Stimulated activated CD8-positive, alpha-beta memory T cell treated with anti-CD3 and anti-CD28 coated beads, Interleukin-4, amount 100 ng/mL, for 1 hour (primary cell): ENCODE measurements at places on chromosomes 5 and 9.

DNA sequence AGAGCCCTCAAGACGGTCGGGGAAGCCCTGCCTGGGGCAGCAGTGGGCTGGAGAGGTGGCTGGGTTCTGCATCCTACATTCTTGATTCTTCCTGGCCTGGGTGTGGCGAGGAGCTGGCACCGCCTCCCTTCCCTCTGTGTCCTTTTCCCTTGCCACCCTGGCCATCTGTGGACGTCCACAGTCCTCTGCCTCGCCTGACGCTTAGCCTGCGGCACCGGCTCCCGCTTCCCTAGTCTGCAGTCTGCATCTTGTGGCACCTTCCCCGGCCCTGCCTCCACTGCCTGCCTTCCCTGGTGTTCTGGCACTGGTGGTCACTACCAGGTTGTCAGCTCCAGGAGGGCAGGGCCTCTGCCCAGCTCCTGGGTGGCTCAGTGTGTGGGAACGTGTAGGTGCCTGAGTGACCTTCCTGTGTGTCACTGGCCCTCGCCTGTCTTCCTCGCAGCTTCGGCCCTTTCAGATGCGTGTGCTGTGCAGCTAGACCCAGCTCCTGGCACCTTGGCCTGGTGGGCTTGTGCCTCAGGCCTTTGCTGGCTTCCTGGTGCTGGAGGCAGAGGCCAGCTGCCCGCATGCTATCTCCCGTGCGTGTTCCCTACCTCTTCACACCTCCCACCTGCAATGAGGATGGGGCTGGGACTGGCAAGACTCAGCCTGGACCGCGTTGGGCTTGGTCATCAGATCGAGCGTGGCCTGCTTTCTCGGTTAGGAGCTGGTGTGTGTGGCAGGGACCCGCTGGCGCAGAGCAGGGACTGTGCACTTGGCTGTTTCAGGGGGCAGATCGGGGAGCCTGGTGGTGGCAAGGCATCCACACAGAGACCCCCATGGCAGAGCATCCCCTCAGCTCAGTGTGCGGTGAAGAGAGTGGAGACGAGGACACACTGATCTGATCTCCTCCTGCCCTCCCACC is 20.9 kb downstream of the TRAF2 start:
- DNase-seq: no peak

GRCh38 chr5:73454379-73455036 is 5.9 kb upstream of the FOXD1 start:
- DNase-seq: no peak

DNA sequence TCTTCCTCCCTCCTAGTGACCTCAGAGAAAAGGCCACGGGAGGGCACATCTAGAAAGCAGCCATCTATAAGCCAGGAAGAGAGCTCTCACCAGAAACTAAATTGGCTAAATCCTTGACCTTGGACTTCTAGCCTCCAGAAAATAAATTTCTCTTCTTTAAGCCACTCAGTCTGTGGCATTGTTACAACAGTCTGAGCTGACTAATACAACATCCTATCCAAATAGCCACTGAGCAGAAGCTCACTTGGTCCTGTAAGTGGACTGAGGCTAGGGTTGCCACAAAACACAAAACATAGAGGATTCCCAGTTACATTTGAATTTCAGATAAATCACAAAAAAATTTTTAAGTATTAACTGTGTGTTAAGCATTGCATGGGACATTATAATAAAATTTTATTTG is 383.4 kb downstream of the MLLT3 start:
- no peak for DNase-seq

DNA sequence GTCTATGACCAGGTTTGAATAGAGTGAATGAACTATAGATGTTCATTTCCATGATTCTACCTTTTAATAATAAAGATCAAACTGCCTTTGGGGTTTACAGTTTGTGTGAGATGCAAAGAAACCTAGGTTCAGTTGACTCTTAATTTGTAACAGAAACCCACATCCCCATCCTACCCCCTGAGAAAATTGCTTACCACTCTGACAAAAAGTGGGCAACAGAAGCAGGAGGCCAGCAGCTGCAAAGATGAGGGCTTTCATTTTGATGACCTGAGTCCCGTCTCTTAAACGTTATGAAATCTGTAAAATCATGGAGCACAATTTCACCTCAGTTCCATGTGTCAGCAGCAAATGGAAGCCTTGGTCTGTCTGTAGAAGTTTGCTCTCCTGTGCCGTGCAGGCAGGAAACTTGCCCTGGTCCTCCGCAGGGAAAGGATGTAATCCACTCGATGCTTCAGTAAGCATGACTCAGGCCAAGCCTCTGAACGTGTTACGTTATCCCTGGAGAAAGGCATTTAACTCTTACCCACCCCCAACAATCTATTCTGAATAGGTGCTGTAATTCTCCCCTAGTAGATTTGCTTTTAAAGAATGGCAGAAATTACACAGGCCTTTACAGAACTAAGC is at the start of gene F2RL2:
Gene F2RL2 (minus strand): TSS at position 431 of the 624 bp plus-strand sequence. CDS start 173 bp downstream, at position 258.
- DNase-seq: no peak

- DNase-seq: no peak
Observed at GRCh38 chr9:129580211-129580915, 40.5 kb downstream of the C9orf50 start.

DNA sequence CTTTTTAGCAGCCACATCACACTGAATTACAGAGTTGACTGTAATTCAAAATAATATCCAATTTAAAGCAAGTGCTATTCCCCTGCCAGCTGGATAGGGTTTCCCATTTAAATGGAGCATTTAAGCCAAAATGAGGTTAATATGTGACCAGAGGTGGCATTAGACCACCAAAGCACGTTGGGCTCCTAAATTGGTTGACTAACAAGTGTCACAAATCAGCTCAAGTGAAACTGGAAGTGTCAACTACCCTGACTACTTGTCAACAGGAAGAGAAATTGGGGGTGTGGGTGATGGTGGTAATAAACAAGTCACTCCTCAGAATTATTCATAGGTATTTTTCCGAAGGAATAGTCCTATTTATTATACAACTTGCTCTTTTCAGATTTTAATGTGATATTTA is 609.6 kb upstream of the TLE4 start:
- no peak for DNase-seq

DNA sequence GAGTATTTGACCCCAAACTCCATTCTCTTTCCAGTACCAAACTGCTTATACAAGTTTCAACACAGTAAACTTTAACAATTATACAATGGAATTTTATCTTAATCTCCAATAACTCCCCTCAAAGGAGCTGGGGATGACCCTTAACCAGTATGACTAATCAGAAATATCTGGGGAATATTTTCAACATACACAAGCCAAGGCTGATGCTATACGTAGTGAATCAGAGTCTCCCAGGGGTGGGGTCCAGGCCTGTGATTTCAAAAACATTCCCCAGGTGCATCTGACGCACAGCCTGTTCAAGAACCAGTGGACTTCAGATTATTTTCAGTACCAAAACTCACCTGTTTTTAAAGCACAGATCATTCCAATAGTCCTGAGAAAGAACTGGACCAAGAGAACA is 11.8 kb upstream of the SEMA5A start:
- DNase-seq: no peak

- no peak for DNase-seq
Observed at GRCh38 chr5:12413585-12413984, 509.3 kb upstream of the CTNND2 start.

DNA sequence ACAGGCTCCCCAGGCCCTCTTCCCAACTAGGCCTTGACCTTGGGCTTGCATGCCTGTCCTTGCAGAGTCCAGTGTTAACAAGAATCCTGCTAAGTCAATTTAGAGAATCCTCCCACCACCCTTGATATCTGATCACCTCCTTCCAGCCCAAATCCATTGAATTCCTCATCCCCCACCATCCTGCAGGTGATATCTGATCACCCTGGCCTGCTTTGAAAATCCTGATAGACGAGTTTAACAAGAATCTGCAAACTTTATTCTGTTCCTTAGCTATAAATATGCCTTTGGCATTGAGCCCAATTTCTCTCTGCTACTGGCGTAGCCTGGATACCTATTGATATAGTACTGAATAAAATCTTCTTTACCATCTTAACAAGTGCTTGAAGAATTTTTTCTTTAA is 125.5 kb downstream of the DIRAS2 start:
- DNase-seq: no peak

DNA sequence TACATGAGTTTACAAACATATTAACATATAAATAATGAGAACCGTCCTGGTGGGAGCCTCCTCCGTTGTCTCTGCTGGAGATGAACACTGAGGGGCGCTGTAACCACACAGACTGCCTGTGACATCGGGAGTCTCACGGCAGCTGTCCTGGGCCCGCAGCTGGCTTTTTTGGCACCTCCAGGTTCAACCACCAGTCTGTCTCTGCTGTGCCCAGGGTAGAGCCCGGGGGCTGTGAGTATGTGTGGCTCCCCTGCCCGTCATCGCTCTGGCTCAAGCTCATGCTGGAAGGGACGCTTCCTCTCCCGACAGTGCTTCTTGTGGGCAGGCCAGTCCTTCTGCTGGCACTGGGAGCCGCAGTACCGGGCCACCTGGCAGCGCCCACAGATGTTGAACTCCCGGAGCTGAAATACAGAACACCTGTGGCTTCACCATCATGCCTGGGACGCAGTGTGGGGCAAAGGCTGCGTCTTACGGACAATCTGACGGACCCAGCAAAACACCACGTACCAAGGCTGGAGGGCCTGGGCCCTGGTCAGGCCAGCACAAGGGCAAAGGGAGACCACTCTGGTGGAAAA is 3.6 kb upstream of the DPH7 start:
- DNase-seq: no peak

DNA sequence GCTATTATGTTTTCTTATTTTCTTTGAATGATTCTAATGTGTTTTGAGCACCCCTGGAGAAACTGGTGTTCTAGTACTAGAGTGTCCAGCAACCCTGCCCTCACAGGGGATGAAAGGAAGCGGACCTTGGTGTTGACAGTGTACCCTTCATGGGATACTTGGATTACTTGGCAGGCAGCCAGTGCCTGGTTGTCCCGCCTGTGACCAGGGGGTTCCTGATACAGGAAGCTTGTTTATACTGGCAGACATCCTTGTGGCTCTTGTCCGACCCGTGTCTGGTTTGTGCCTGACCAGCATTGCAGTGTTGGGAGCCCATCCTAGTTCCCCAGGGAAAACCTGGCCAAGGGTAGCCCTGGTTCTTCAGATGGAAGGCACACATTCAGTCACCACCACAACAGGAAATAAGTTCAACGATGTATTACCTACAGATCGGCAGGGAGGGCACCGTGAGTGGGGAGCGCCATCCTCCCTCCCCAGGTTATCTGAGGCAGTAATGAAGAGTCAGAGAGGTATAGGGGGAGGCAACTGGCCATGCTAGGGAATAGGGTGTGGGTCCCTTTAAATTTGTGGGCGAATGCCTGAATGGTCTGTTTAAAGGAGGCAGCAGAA is 47.3 kb downstream of the CACNA1B start:
- no peak for DNase-seq

- no peak for DNase-seq
Observed at GRCh38 chr9:22722492-22722891, 275.9 kb downstream of the DMRTA1 start.

DNA sequence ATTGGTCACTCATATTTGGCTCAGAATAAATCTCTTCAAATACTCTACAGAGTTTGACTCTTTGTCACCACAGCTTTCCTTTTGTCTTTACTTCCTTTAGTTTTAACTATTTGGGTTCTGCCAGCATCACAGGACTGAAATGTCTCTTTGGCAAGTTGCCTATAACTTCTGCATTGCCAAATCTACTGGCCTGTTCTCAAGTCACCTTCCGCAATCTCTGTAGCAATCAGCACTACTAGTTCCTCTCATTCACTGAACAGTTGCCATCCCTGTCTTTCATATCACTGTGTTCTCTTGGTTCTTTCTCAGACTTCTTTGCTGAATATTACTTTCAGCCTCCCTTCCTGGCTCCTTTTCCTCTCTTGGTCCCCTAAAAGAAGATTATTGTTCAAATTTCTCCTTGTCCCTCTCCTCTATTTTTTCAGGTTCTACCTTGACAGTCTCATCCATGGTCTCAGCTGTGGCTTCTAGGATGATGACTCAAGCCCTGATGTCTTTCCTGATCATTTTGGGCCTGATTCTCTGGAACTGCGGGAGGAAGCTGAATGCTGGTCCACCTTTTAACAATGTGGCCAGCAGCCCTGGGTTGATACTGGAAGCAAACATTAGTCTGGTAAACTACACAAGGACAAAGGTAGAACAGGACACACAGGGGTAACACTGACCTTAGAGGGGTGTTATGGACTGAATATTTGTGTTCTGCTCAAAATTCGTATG is 44.0 kb upstream of the LIFR start:
- no peak for DNase-seq

DNA sequence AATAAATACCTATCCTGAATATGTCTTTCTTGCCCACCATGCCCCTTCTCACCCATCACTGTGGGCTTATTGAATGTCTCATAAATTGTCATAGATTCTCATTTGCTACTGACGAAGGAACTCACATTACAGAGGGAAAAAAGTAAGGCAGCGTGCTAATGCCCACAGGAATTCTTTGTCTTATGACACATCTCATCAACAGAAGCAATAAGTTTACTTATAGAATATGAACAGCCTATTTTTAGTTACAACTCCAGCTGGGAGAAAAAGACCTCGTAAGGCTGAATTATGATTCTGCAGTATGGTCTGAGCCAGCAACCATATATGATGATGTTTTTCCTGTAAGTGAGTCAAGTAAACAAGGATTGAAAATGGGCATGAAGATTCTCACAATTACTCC is 22.4 kb upstream of the ATG10 start:
- no peak for DNase-seq

- no peak for DNase-seq
Observed at GRCh38 chr9:23799521-23799920, 26.5 kb downstream of the ELAVL2 start.

- no peak for DNase-seq
Observed at GRCh38 chr9:14354201-14354600, 40.3 kb upstream of the NFIB start.

GRCh38 chr9:134327671-134328231 is 1.5 kb downstream of the RXRA start:
- no peak for DNase-seq

DNA sequence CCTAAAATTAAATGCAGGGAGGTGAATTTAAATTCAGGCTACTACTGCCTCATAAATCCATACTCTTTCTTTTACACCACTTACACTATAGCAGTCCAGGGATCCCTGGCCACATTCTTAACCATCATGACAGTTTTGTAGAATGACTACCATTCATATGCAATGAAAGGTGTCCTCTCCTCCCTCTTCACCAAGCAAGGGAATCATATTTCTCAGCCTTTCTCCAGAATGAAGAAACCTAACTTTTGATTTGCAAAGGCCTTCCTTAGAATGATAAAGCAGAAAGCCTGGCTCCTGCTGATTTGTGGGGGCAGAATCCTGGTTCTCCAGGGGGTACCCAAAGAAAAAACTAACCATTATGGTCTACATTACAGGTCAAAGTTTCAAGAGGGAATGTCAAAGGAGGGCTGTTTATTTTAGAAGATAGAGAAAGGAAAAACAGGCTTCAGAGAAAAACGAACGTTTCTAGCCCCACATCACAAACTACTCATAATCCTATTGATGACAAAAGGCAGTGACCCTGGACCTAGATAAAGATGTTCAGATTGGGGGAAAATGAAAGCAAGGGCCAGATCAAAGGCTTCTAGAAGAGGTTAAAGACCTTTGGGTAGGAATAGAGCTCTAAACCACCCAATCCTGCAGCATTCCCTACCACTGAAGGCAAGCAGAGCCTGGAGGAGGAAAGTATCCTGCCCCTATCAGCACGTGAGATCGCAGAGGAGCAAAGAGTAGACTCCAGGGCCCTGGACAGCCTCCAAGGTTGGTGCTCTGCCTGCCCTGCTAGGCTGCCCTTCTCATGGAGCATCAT is 11.5 kb downstream of the WNT8A start:
- DNase-seq: no peak

GRCh38 chr5:144798595-144798994 is 627.9 kb downstream of the KCTD16 start:
- no peak for DNase-seq

- DNase-seq: no peak
Observed at GRCh38 chr9:95027914-95028852, 289.3 kb downstream of the FANCC start.
